ENCODE measurements at places on chromosomes 13 and 19.

DNA sequence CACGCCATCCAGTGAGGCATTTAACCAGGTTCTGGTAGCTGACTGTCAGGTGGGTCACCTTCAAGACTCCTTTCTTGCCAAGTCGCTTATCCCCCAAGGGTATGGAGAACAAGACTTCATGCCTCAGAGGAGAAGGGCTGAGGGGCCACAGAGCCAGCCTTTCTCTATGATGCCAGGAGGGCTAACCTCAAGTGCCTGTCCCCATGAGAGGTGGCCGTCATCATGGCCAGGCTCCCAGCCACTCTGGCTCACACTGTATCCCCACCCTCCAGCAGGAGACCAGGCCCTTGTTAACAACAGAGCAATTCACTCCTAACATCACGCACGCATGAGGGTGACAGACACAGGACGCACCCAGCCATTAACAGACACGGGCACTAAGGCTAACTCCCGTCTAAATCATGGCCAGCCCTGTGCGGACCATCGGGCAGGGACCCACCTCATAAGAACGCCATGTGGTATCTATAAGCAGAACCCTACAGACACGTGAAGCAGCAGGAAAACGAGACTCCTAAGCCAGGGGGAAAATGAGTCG, 38.6 kb upstream of the ISYNA1 start:
- no peaks in the 10 kb centered on the region for H3K36me3 ChIP-seq
- no peaks in the 10 kb centered on the region for H3K4me1 ChIP-seq
- no peak overlapping the region for H3K4me3 ChIP-seq
- H3K27ac ChIP-seq = no peak overlapping the region

DNA sequence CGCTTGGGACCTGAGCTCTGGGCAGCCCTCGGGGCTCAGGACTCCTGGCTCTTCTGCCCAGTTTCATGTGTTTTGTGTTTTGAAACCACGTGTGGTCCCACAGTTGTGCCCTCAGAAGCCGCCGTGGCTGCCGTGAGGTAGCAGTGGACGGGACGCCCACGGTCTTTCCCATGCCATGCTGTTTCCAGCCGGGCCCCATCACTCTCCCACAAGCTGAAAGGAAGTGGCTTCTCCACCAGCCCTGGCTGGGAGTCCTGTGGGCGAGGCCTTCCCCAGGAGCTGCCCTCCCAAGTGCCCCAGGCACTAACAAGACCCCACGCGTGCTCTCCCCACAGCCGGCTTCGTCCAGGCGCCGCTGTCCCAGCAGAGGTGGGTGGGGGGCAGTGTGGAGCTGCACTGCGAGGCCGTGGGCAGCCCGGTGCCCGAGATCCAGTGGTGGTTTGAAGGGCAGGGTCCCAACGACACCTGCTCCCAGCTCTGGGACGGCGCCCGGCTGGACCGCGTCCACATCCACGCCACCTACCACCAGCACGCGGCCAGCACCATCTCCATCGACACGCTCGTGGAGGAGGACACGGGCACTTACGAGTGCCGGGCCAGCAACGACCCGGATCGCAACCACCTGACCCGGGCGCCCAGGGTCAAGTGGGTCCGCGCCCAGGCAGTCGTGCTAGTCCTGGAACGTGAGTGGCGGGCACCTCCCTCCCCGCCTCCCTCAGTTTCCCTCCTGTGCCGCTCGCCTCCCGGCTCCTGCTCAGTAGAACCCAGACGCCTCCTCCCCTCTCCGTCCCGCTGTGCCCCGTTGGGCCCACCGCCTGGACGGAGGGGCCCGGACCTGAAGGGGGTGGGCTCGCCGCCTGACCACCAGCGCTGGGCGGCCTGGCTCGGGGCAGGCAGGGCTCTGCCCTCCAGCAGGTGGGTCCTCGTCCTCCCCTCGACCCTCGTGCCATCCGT, 5.3 kb downstream of the BSG start:
- no peaks in the 10 kb centered on the region for H3K27me3 ChIP-seq
- H3K4me1 ChIP-seq = peaks cover 5% of the 10 kb centered on the region
- H3K4me3 ChIP-seq = no peak overlapping the region
- no peaks in the 10 kb centered on the region for H3K36me3 ChIP-seq
- no peak for DNase-seq
- H3K27ac ChIP-seq = no peak overlapping the region

GRCh38 chr19:7575434-7576040, 20.1 kb upstream of the CAMSAP3 start:
- no peak overlapping the region for H3K27ac ChIP-seq
- H3K36me3 ChIP-seq = no peaks in the 10 kb centered on the region
- H3K27me3 ChIP-seq = no peaks in the 10 kb centered on the region

- no peaks in the 10 kb centered on the region for H3K27me3 ChIP-seq
- DNase-seq = no peak
- H3K4me1 ChIP-seq = peaks cover 8% of the 10 kb centered on the region
- H3K36me3 ChIP-seq = no peaks in the 10 kb centered on the region
These were observed 78.5 kb upstream of the MCF2L start for GRCh38 chr13:112890316-112891145.

DNA sequence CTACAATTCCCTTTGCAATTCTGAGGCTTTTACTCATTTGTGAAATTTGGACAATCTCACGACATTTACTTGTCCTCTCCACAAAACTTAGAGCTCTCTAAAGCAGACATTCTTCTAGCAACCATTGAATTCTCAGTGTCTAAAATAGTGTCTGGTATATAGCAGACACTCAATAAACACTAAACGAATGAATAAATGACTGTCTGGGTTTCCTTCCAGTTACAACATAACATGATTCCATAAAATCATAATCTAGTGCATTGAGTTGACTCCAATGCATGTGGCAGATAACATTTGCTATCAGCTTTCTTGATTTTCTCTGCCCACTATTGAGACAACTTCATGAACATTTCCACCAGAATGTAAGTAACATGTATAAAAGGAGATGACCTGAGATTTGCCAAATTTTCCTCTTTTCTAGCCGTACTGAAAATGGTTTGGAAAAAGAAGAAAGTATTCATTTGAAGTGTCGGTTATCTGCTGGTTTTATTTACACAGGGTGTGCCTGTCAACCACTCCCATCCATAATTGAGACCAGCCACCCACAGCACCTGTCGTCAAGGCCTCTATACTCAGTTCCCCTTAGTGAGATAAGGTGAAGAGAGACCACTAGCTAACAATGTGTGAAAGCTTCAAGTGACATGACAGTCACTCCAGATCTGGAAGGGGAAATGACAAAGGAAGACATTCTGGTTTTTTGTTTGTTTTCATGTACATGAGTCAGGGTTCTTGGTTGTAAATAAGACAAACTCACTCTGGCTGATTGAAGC, 4.8 kb upstream of the SERP2 start:
- H3K4me3 ChIP-seq = no peak overlapping the region
- no peaks in the 10 kb centered on the region for H3K27me3 ChIP-seq
- H3K36me3 ChIP-seq = no peaks in the 10 kb centered on the region
- peaks cover 8% of the 10 kb centered on the region for H3K4me1 ChIP-seq
- DNase-seq = no peak

DNA sequence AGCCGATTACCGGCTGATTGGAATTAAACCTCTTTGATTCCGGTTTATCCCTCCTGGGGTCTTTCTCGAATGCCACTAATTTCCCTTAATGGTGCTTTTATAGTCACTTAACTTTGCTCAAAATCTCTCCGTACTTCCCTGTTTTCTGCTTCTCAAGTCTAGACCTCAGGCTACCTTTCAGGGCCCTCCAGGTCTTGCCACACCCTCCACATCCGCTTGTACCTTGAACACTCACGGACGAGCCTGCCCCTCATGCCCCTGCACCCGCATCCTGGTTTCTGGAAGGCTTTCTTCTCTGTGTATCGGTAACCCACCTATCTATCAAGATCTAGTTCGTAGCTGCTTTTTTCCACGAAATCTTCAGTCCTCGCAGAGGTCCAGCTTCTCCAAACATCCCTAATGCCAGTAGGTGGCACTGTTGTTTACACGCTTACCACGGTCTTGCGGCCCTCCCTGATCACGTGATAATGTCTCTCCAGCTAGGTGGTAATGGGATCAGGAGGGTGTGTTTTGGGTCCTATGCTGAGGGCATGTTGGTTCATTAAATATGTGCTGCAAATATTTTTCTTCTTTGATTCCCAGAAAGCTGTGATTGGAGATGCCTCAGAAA, 13.8 kb downstream of the ATP12A start:
- H3K27me3 ChIP-seq = no peaks in the 10 kb centered on the region
- DNase-seq = peak; percentile 93
- no peaks in the 10 kb centered on the region for H3K36me3 ChIP-seq
- no peak overlapping the region for H3K4me3 ChIP-seq

DNA sequence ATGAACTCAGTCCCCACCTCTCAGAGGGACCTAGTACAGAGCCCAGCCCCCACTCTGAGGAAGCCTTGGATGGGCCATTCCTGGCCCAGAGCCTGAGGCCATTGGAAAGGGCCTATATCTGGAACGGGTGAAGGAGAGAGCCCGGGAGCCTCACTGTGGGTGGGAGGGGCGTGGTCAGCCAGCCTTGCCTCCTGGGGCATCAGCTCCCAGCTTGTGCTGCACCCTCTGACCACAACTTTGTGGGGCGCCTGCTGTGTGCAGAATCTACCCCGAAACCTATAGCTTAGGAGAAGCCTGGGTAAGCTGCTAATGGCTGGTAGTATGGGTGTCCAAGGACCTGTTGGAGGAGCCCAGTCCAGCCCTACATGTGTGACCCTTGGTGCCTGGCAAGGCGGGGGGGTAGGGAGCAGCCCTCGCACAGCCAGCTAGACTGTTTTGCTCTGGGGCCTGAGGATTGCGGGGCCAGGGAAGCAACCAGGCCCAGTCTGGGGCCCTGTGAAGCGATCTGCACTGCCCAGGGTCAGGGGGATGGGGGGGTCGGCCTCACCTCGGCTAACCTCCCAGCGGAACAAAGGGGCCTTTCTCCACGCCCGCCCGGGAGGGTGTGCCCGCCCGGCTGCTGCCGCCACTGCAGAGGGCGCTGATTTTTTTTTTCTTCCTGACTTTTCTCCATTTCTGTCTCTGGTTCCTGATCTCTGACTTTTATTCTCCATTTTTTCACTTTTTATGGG, 42.3 kb downstream of the LYL1 start:
- H3K4me1 ChIP-seq = peaks cover 2% of the 10 kb centered on the region
- DNase-seq = no peak

DNA sequence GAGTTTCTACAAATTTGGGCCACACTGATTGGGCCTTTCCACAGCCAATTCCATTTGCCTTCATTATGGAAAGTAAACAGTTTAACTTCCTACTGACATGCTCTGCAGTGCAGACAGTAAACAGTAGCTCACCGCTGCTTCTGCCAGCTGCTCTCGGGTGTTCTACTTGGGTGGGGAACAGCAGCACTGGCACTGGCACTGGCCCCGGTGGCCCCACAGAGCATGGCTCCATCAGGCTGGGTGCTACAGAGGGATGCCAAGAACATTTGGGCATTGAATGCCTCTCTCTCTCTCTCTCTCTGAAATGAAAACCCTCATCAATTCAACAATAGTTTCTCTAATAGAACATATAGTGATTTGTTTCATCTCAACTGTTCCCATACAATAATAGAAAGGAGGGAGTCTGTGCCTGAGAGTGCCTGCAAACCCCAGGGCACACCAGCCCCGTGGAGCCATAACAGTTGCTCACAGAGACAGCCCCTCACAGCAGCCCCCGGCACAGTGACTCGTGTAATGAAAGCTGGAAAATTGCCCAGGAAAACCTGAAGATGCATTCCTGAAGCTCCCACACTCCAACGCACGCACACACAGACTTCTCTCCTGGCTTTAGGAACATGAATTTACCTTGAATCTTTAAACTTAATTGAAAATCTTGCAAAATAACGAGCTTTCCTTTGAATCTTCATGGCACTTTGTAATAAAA, 38.2 kb upstream of the GJB6 start:
- no peaks in the 10 kb centered on the region for H3K4me1 ChIP-seq
- H3K27ac ChIP-seq = no peak overlapping the region
- H3K27me3 ChIP-seq = no peaks in the 10 kb centered on the region
- no peaks in the 10 kb centered on the region for H3K36me3 ChIP-seq
- DNase-seq = no peak

DNA sequence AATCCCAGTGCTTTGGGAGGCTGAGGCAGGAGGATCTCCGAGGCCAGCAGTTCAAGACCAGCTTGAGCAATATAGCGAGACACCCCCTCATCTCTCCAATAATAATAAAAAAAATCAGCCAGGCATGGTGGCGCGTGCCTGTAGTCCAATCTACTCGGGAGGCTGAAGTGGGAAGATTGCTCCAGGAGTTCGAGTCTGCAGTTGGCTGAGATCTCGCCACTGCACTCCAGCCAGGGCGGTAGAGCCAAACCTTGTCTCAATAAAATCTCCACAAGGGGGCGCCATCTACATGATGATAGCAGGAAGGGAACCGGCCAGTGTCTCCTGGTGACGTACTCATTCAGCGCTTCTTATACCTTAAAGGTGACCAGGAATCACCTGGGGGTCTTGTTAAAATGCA, 13.6 kb upstream of the C5AR1 start:
- no peaks in the 10 kb centered on the region for H3K27me3 ChIP-seq
- no peak overlapping the region for H3K4me3 ChIP-seq
- no peaks in the 10 kb centered on the region for H3K36me3 ChIP-seq
- no peak overlapping the region for H3K27ac ChIP-seq
- DNase-seq = peak; percentile 97

GRCh38 chr13:110000534-110001345, 214.4 kb upstream of the IRS2 start:
- no peaks in the 10 kb centered on the region for H3K36me3 ChIP-seq
- H3K27me3 ChIP-seq = no peaks in the 10 kb centered on the region
- H3K27ac ChIP-seq = no peak overlapping the region
- DNase-seq = no peak
- no peak overlapping the region for H3K4me3 ChIP-seq

DNA sequence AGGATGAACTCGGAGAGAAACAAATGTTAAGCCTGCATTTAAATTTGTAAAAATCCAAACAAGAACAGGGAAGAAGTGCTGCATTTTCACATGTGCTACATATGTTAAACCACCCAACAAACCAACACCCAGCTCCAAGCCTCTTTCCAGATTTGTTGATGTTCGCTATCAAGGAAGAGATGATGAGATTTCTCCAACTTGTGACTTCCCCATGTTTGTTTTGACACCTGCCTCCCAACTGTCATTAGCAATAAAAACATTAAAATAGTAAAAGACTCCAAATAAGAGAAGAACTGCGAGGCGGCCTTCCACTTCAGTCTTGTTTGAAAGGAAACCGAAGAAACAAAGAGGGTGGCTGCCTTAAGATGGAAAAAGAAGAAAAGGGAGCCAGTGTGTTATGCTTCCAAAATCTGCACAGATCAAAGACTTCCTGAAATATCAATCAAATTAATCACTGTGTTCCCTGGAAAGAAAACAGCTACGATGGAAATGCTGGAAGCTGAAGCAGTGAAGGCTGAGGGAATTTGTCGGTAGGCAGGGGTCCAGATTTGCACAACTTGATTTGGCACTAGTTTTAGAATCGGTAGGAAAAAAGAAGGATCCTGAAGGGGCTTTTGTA, 14.0 kb upstream of the GGACT start:
- H3K36me3 ChIP-seq = no peaks in the 10 kb centered on the region
- no peaks in the 10 kb centered on the region for H3K4me1 ChIP-seq
- H3K27me3 ChIP-seq = no peaks in the 10 kb centered on the region
- no peak overlapping the region for H3K27ac ChIP-seq

- no peaks in the 10 kb centered on the region for H3K4me1 ChIP-seq
- H3K27me3 ChIP-seq = no peaks in the 10 kb centered on the region
- H3K27ac ChIP-seq = no peak overlapping the region
- H3K36me3 ChIP-seq = no peaks in the 10 kb centered on the region
These were observed 619 bp downstream of the MED16 start for GRCh38 chr19:892243-892893.

All from mesendoderm (in vitro differentiated cells).